ENCODE measurements at places on chromosomes 5 and 9. TPM values are rescaled to one million over a fixed set of nuclear protein-coding genes. Genes with fewer than 3 reads are reported as not detected.

DNA sequence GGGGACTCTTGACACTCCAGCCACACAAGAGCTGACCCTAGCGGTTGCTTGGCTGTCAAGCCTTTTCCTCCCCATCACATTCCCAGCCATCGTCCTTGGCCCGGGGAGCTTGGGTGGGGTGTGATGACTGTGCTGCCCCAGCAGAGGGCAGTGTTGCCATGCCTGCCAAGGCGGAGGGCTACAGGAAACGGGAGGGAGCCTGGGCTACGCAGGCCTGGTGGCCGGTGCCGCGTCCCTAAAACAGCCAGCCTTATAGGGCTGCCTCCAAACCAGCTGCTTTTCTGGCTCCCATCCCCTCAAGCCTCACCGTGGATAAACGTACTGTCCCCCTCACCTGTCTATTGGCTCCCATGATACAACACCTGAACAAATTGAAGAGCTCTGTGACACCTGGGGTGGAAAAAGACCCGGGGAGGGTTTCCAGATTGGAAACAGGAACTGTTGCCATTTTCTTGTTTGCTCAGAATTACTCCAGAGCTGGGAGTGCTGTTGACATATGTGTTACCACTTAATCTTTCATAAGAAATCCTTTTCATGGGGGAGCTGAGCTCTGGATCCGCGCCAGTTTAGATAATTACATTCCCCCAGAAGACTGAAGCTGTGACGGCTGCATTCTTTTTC is 72.8 kb upstream of the ASTN2 start:
- no peak for DNase-seq

ATP10B gene
- total RNA-seq: 0.43 TPM

CRHBP gene
- total RNA-seq: 0.32 TPM

DNA sequence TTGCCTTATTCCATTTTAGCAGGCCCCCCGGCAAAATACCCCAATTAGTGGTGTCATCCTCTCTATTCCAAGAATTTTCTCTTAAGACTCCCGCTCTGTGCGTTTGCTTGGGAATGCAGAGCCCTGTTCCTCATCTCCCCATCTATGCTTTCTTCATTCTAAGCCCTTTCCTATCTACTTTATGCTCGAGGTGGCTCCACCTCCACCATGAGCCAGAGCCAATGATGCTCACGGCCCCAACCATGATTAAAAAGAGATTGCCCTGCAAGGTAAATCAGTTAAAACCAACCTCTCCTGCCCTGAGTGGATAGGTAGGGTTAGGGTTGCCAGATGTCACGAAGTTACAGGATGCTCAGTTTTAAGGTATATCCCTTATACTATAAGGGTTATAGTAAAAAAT is 677 bp upstream of the TXNDC15 start:
- DNase-seq: no peak

SPATA31E1 gene
- total RNA-seq: not detected

SLC4A9 gene
- not detected for total RNA-seq

DNA sequence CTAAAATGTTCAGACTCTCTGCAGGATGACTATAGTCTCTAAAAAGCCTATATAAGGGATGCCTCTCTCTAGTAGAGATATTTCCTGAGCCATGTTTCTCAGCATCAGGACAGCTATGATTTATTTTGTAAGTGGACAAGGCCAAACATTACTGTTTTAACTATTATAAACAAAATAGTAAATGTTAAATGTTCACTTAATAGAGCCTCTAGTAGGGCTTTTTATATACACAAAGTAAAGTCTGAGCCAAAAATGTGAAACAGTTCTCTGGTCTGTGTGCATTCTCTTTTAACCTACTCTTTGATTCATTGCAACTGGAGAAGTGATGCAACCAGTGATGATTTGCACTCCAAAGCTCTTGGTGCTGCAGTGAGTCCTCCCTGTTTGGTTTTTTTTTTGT is 220.5 kb downstream of the GDNF start:
- DNase-seq: no peak

DNA sequence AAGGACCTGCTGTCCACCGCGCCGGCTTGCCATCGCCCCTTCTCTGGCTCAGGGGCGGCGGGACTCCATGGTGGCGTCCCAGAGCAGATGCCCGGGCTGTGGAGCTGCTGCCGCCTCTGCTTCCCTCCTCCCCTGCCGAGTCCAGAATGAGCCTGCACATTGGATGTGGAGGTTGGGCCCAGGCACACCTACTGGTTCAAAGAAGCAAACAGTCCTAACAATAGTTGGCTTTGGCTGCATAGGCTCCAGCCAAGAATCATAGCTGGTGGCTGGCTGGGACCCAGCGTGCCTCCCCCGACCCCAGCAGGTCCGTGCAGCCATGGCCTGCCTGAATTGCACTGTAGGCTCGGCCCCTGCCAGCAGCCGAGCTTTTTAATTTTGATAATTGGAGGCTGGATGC is 25.8 kb downstream of the ADAMTSL2 start:
- no peak for DNase-seq

GRCh38 chr9:137434498-137435380 is 6.4 kb downstream of the ENTPD8 start:
- no peak for DNase-seq

DNA sequence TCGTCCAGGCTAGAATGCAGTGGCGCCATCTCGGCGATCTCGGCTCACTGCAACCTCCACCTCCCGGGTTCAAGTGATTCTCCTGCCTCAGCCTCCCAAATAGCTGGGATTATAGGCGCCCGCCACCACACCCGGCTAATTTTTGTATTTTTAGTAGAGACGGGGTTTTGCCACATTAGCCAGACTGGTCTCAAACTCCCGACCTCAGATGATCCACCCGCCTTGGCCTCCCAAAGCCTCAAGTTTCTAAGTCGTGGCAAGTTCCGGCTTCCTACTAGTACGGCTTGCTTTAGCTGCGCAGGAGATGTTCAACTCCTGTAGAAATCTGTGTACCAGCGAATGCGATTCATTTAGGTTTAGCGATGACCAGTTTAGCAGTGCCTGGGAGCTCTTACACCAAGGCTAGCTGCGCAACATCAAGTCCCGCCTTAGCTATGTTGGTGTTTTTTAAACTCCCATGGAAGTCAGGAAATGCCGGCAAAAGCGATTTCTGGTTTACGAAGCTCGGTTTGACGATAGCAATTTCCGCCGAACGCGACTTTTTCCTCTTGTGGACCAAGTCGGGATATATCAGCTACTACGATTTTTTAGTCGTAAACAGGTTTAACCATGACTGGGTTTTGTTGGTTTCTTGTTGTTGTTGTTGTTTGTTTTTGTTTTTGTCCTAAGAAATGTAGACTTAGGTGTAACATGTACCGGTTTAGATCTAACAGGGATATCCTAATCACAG is 46.4 kb downstream of the ANXA2R start:
- DNase-seq: peak; percentile 70

DNA sequence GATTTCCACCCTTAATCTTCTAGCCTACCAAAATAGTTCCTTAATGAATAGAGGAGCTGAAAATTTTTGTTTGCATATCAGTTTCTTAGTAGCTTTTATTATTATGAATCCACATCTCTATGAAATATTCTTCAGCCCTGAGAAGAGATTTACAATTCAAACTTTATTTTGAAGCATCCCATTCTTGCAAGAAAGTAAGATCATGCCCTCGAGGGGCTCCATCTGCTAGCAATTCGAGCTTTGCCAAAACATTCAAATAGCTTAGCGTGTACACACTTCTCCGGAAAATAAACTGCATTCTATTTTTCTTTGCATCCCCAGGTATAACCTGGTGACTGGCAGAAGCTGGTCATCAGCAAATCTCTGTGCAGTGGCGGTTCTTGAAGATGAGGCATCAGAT is 370.7 kb downstream of the MTRR start:
- DNase-seq: no peak

RAD50 gene
- 29.4 TPM for total RNA-seq

GRCh38 chr5:109143031-109143430 is 266.7 kb downstream of the PJA2 start:
- no peak for DNase-seq

DNA sequence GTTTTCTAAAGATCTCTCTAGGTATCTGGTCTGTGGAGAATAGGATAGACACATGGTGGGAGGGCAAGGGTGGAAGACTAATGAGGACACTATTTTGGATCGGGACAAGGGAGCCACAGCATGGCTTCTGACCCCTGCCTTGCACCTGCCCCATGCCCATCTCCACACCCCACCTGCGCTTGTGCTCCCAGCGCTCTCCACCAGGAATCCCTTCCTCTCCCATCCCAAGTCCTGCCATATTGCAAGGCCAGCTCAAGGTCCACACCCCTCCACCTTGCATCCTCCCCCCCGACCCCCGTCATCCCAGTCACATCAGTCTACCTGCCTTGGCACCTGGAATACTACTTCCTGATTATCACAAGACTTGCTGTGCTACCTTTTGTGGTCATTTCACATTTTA is 44.2 kb upstream of the RETREG1 start:
- no peak for DNase-seq

- no peak for DNase-seq
These were observed 9.7 kb upstream of the RALGDS start for GRCh38 chr9:133130685-133131244.

TNC gene
- total RNA-seq: 137 TPM

AFF4 gene
- total RNA-seq: 63.0 TPM

GRCh38 chr9:124332361-124333202 is 74.8 kb downstream of the NEK6 start:
- DNase-seq: no peak

- no peak for DNase-seq
These were observed 35.2 kb downstream of the FAT2 start for GRCh38 chr5:151555760-151556576.

DNA sequence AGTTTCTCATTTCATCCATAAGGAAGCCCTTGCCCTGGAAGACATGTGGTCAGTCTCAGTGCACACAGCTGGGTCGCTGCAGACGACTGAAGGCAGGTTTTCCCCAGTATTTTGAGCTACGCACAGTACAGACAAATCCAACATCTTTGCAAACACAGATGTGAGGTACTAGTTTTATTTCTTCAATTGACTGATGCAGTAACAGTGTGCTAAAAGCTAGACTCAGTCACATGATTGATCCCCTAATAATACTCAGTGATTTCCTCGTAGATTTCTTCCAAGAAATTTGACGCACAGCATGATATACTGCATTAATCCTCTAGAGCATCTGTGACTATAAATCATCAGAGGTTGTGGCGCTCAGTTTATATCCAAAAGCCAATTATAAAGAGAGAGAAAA is 346.1 kb downstream of the DIRAS2 start:
- no peak for DNase-seq

GRCh38 chr9:134378901-134379338 is 52.7 kb downstream of the RXRA start:
- no peak for DNase-seq

- DNase-seq: no peak
These were observed 113.0 kb downstream of the APBA1 start for GRCh38 chr9:69559126-69559525.

DNA sequence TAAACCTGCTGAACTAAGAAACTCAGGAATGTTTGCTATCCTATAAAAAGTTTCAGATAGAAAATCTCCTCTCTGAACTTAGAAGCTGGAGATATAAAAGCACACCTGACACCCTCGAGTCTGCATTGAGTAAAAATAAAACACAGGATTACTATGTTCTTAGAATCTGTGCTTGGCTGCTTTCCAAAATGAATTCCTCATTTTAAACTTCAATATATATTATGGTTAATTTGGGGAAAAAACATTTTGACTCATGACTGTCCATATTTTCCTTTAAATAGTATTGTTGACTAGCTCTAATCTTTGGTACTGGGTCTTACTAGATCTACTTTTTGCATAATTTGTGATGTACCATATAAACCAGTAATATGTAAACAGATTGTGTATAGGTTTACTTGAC is 36.7 kb downstream of the FBXW2 start:
- no peak for DNase-seq

GDA gene
- not detected for total RNA-seq

DNA sequence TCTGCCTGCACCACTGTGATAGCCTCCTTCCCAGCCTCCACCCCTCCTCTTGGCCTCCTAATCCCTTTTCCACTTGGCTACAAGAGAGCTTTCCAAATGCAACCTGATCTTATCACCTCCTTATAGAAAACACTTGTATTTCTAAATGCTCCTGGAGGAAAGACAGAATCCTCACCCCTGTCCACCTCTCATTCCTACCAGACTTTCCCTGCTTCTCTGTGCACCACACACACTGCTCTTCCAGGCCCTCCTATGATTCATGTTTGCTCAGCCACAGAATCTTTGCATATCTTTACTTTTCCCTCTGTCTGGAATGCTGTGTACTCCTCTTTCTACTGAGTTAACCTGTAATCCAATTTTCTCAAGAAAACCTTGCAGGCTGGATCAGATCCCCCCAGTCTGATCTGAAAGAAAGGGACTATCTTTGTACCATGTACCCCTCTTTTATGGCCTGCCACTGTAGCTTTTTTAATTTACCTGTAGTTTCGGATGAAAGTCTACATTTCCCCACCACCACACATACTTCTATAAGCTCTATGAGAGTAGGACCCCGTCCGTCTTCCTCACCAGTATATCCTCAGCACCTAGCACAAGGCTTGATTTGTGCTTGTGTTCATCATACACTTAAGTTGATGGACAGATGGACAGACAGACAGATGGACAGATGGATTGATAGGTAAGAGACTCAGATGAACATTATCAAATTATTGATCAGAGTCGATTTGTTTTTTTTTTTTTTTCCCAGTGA is 95.3 kb downstream of the GALNT10 start:
- DNase-seq: no peak

DNA sequence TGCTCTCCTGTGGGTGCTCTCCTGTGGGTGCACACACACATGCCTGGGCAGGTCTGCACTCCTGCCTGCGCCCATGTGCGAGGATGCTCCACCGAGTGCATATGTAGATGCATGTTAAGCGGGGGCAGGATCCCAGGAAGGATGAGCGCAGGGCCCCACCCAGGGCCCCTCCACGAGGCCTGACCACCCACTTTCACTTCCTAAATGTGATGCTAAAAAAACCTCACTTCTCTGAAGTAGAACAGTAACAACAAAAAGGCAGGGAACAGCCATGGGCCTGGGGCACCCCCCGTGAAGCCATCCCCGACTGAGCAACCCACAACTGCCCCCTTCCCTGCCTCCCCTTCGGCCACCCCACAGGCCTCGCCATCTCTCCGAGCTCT is 48.2 kb upstream of the SARDH start:
- DNase-seq: no peak

STX17 gene
- 24.9 TPM for total RNA-seq

DNA sequence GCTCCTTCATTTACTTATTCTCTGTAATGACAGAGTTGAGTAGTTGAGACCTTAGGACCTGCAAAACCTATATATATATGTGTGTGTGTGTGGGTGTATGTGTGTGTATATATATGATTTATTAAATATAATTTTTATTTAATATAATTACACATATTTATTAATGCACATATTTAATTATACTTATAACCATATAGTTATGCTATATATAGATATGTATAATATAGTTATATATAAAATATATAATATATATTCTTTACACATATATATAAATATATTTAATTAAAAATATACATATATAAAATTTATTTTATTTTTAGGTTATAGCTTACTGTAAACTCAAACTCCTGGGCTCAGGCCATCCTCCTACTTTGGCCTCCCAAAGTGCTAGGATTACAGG is 23.7 kb downstream of the ACER2 start:
- no peak for DNase-seq

- DNase-seq: no peak
These were observed 227.7 kb downstream of the RFK start for GRCh38 chr9:76166526-76166925.

All from ascending aorta (tissue), 2 donors.